ENCODE measurements at places on chromosomes 1 and 21.

- no peak for DNase-seq
These were observed 44.7 kb downstream of the MSH4 start for GRCh38 chr1:75841421-75841820.

DNA sequence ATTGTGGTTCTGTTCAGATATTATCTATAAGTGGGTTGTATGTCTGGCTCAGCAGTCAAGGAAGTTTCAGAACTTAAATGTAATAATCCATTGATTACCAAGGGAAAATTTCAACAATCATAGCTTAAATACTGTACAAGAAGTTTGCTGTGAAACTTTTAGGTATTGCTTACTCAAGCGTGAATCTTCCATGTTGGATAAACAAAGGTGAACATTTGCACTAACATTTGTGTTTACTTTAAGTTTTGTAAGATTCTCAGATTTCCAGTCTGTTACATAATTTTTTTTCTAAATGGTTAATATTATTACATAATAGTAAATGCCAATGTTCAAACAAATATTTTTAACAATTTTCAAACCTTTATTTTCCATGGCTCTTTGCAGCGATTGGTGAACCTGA, 285.6 kb downstream of the NCAM2 start:
- DNase-seq, result no peak

DNA sequence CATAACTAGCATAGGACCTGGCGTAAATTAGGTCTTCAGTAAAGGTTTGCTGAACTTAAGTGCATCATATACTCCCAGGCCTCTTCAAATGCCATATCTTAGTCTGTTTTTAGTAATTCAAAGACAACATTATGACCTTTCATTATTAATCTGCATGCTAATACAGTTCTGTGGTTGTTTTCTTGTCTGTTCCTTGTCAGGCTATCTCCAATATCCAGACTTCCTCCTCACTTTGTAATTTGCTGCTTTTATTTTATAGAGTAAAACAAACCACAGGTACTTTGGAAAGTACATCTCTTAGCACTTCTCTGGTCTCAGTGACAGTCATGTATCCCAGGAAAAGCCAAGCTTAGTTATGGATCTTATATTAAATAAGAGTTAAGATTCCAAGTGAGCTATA, 65.1 kb upstream of the BMP8A start:
- DNase-seq, result no peak

- no peak for DNase-seq
These were observed 44.8 kb upstream of the CACYBP start for GRCh38 chr1:174954671-174955669.

DNA sequence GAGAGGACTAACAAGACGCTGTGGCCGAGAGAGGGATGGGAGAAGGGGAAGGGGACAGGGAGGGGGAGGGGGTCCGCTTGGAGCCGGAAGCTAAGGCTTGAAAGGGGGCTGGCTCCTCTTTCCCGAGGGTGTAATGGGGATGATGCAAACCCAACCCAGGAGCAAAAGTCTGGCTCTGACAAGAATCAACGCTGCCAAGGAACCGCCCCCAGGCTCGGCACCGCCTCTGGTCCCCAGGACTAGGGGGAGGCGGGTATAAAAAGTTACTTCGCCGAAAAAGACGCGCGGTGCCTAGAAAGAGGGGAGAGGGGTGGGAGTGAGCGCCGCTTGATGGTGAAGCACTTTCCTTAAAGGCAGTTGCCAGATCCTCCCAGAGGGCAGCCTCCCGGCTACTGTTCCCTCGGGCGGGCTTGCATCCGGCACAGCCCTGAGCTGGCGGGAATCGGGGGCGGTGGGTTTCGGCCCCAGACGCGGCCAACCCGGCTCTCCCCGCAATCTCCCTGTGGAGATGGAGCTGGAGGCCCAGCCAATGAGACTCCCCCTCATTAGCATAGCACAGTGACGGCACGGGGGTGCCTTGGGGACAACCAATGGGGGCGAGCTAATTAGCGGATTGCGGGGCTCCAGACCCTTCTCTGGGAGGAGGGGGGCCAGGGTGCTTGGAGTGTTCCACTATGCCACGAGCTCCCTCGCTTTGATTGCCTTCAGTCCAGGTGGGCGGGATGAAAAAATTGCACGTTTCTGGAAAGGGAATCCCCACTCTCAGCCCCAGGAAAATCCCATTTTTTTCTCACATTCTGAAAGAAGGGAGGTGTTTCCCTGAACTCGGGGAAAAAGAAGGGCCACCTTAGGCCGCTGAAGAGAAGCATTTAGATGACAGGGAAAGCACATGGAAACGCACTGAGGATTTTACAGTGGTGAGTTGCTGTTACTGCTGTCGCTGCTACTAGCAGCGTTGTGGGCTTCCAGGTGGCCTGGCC, at the start of gene KCNT2:
TSS of gene KCNT2 (minus strand) at position 51 of the 980 bp plus-strand sequence. CDS start 131 bp downstream, outside the sequence.
- peak; percentile 97 for DNase-seq

DNA sequence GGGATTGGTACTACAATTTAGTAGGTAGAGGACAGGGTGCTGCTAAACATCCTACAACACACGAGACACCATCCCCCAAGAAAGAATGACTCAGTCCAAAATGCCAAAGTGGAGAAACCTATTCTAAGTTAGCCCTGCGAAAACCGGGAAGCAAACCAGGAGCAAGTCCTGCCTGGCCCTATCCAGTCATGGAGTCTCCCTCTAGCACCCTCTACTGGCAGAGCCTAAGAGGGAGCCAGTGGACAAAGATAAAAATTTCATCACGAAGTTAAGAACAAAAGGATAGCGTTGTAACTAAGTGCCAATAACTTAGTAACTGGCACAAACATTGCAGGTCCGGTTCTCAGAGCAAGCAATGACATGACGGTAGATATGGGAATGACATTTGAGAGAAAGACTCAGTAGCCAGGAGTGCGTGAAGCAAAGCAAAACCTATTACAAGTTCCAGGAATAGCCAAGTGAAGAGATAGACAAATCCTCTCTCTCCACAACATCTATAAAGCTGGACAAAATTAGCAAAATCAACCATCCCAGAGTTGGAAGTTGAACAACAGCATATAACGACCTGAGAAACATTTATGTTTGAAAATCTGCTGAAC, 383.5 kb downstream of the OMA1 start:
- DNase-seq, result peak; percentile 63

GRCh38 chr21:45080232-45080631, 5.9 kb downstream of the ADARB1 start:
- DNase-seq, result no peak

DNA sequence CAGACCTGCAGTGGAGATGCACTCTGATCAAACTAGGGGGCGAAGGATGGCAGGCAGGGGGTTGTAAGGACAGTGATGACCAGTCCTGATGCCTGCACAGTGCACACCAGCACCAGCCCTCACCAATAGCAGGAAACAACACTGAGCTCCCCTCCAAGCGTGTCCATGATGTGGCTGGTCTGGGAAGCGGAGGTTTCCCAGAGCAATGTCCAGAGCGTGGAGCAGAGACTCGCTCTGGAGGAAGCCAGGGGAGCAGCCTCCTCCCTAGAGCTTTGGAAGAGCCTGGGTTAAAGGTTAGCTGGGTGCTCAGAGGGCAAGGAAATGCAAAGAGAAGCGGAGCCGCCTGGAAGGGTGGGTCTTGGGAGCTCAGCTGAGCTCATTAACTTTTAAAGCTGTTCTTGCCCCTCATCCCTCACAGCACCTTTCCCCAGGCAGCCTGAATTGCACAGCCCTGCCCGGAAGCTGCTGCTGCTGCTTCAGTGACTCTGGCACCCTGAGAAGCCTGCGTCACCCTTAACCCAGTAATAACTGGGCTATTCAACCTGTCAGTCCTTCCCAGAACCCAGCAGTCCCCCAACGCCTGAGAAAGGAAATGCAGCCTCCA, 162.2 kb upstream of the RAB4A start:
- no peak for DNase-seq

GRCh38 chr1:24109166-24109483, 2.8 kb downstream of the MYOM3 start:
- no peak for DNase-seq
